KBM-7 (cell line): ENCODE measurements at places on chromosomes 12 and 14.

- DNase-seq: peak; percentile 70
These were observed 71.7 kb upstream of the RAP1B start for GRCh38 chr12:68538726-68539614.

- no peak for DNase-seq
These were observed at the start of gene NCOR2 for GRCh38 chr12:124566997-124567672. Gene NCOR2 (minus strand): TSS chr12:124567612. CDS start chr12:124495251, 72,361 bp downstream.

DNA sequence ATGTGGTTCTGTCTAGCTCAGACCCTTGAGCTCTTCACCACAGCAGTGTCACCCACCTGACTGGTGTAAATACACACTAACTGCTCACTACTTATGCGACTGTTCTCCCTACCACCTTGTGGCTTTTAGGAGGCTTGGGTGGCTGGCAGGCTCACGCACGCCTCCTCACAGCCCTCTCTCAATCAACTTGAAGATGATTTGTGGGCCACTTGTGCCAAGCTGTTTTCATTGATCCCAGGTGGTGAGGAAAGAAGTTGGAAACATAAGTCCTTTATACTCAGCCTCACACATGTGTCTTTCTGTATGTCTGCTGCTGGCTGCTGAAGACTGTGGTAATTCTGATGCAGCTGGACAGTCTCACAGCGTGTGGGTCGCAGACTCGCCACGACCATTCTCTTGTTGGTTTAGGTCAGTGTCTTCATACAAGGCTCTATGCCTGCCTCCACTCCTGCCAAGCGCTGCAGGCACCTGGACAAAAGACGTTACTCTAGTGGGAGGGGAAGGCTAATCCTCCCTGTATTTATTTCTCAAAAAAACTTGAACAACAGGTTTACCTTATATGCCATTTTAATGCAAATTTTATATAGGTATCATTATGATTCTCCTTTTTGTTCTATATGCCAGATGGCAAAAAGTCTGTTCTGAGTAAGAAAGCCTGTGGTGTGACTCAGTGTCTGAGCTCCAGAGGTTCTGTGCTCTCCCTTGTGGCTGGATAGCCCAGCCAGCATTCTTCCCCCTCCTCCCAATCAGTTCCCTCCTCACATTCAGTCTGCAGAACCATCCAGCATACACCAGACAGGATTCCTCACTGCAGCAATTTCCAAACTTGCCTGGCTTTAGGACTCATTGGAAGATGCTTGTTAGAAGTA is 115.6 kb downstream of the DIP2B start:
- no peak for DNase-seq

GRCh38 chr12:66662729-66663128 is 16.1 kb downstream of the GRIP1 start:
- no peak for DNase-seq

- no peak for DNase-seq
These were observed 839.1 kb downstream of the NRXN3 start for GRCh38 chr14:79009286-79009685.

DNA sequence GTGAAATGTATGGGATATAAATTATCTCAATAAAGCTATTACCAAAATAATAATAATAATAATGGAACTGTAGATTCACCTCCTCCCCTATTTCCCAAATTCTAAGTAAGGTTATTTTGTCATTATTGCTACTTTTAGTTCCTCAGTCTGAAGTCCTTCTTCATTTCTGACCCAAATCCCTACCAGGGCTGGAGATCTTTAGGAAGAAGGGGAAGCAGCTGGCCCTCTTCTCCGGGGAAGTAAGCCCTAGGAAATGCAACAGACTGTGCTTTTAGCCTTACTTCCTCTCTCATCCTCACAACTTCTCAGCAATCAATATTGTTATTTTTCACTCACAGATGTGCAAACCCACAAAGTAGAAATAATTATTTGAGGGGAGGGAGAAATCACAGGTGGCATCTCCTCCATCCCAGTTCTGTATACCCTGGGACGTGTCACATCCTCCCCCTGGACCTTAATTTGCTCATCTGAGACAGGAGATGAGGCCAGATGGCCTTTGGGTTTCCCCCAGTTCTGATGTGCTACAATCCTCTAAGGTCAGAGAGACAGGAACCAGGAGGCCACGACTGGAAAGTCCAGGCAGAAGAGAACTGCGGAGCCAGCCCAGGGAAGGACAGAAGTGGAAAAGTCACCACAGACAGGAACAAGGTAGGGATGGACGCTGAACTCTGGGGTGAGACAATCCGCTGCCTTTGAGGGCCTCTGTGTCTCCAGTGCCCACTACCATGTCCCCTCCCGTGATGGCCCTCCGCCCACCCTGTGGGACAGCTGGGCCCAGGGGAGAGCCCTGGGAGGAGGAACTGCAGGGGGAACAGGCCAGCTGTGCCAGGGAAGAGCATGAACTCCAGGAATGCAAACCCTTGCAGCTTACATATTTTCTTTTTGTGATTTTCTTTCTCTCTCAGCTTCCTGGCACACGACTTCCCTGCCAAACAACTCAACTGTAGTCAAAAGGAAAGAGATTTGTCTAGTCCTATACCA is 10.6 kb upstream of the TNFRSF1A start:
- DNase-seq: peak; percentile 45

DNA sequence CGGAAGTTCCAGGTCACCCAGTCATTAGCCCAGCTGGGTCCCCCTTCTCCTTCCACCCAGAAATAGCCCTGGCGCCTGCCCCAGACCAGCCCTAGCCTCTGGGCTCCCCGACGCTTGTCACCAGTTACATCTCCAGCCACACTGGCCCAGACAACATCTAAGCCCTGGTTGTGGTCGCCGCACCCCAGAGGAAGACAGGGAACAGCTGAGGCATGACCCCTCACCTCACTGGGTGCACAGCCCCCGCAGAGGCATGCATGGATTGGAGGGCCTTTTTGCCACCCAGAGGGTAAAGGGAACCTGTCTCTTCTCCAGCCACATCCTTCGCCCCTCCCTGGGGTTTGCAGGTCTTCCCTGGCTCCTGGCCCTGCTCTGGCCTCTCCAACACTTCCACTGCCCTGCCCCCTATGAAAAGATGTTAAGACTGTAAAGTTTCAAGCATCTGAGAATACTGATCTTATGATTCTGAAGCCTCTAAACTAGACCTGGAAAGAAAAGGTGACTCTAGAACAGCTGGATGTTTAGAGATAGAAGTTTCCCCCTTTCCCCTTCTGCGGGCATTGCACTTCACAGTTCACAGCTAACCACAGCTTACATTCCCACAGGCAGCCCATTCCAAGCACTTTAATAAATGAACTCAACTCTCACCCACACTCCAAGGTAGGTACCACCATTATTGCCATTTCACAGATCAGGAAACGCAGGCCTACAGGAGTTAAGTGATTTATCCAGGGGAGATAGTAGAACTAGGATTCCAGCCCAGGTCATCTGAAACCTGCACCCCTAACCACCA is 14.7 kb downstream of the TMEM119 start:
- no peak for DNase-seq
